ENCODE measurements at places on chromosomes 4 and X.
A peak's percentile ranks its signal among the peaks of the same experiment; 100 is the strongest.

GRCh38 chrX:154397888-154398667, at the start of gene RPL10:
TSS of gene RPL10 (plus strand) at chrX:154398377. CDS start at chrX:154398520, 143 bp downstream.
- peak; percentile 97 for DNase-seq

DNA sequence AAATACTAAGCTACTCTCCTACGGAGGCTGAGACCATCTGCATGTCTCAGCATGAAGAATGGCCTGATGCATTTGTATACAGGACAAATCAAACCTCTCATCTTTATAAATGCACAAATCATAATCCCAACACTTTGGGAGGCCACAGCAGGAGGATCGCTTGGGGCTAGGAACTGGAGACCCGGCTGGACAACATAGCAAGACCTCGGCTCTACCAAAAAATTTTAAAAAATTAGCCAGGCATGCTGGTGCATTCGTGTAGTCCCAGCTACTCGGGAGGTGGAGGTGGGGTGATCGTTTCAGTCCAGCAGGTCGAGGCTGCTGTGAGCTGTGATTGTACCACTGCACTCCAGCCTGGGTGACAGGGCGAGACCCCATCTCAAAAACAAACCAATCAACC, 262.8 kb downstream of the DHRSX start:
- no peak for DNase-seq

DNA sequence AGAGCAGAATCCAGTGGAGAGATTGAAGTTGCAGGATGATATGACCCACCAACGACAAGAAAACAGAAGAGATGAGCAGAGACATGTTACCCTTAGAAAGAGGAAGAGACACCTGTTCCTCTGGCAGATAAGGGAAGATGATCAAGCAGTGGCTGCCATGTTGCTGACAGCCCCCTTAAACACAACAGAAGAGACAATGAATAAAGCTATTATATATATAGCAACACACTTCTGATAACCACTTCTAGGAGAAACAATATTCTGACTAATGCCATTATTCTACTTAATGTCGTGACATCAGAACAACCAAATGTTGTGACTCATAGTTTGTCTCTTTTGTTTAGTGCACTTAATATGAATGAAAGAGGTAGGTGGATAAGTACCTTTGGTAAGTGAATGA, 44.9 kb downstream of the SH3RF1 start:
- no peak for DNase-seq

- DNase-seq: no peak
These were observed 450.8 kb upstream of the BOD1L1 start for GRCh38 chr4:14078326-14078725.

GRCh38 chrX:123884809-123885408, 25.1 kb downstream of the XIAP start:
- peak; percentile 35 for DNase-seq

GRCh38 chrX:57417827-57418226, 131.3 kb downstream of the FAAH2 start:
- no peak for DNase-seq

- DNase-seq: no peak
These were observed 49.0 kb downstream of the NIPAL1 start for GRCh38 chr4:48065587-48066052.

GRCh38 chr4:4518747-4519146, 23.1 kb downstream of the STX18 start:
- DNase-seq: no peak

DNA sequence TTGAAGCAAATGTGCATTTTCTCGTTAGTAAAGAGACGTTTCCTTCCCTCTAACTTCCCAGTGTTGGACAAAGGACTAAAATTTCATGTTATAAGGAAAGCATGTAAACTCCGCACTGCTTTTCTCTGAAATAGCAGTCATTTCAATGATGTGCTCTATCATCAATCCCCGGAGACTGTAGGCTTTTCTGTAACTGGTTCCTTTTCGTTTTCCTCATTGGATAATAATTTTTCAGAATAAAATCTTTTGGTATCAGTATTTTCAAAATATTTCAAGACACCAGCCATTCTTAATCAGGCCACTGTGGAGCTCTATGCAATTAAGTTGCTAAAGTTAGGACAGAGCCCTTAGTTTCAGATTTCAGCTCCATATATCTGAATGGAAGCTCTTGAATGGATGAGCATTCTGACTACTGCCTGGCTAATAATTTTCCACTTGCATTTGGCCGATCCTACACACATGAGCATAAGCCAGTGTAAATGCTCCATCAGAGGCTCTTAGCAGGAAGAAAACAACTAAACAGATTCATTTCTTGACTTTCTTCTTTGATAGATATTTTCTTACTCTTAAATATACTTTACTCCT, 157.7 kb downstream of the CHIC2 start:
- DNase-seq: no peak

GRCh38 chr4:77496457-77496856, 109.2 kb upstream of the CXCL13 start:
- DNase-seq: no peak

- no peak for DNase-seq
These were observed 2.5 kb upstream of the PPM1K start for GRCh38 chr4:88286897-88287296.

GRCh38 chr4:76831711-76832373, 66.1 kb downstream of the SOWAHB start:
- DNase-seq: no peak

GRCh38 chr4:102981005-102981404, 38.5 kb downstream of the SLC9B1 start:
- no peak for DNase-seq

- no peak for DNase-seq
These were observed 90.6 kb upstream of the CBR4 start for GRCh38 chr4:169100670-169101101.

DNA sequence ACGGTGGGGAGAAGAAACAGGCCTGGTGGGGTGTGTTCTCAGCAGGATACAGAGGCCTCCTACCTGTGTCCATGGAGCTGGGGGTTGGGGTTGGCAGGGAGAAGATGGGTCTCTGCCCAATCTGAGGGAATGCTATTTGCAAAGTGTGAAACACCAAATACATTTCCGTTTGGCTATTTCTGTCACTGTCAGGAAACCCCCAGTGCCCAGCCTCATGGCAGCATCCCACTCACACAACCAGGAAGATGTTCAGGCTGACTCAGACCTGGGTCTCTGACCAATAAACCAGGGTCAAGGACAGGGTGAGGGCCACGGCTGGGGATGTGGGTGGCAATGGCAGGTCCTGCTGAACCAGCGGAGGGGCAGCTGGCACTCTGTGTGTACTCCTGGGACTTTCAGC, 41.3 kb downstream of the BCOR start:
- DNase-seq: no peak

DNA sequence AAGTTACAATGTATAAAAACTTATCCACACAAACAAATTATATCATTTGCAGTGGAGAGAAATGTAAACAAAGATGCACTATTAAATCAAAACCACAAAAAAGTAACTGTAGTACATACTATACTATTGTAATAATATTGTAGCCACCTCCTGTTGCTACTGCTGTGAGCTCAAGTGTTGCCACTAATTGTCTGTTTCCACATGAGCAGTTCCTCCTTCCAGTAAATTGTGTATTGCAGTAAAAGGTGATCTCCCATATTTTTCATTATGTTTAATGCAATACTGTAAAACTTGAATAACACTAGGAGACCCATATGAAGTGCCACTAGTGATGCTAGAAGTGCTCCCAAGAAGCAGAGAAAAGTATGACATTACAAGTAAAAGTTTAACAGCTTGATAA, 11.7 kb downstream of the LIN54 start:
- no peak for DNase-seq
